Kidney epithelial cell (primary cell): ENCODE measurements at places on chromosomes 2 and 18.

- no peak for DNase-seq
Measured at GRCh38 chr18:32093523-32093922, 1.8 kb downstream of the RNF138 start.

DNA sequence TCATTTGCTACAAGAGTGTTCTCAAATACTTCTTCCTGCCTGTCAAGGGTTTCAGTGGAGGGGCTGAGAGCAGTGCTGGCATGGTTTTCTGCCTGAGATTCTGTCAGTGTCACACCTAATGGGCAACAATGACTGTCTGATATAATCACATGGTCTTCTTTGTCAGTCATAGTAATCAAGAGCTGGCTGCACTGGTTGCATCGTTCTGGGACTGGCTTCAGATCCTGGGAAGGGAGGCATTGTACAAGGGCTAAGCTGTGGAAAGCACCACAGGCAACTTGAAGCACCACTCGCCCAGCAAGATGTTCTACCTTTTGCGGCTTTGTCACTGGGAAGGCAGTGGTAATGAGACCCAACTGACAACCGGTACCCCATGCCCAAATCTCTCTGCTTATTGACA is 19.6 kb downstream of the ALS2 start:
- DNase-seq: no peak

GRCh38 chr2:152359573-152360363 is 24.8 kb downstream of the FMNL2 start:
- no peak for DNase-seq

- DNase-seq: no peak
Measured at GRCh38 chr2:242063850-242064249, 194.3 kb downstream of the RTP5 start.

GRCh38 chr18:57035590-57035989 is 111.3 kb upstream of the BOD1L2 start:
- no peak for DNase-seq

DNA sequence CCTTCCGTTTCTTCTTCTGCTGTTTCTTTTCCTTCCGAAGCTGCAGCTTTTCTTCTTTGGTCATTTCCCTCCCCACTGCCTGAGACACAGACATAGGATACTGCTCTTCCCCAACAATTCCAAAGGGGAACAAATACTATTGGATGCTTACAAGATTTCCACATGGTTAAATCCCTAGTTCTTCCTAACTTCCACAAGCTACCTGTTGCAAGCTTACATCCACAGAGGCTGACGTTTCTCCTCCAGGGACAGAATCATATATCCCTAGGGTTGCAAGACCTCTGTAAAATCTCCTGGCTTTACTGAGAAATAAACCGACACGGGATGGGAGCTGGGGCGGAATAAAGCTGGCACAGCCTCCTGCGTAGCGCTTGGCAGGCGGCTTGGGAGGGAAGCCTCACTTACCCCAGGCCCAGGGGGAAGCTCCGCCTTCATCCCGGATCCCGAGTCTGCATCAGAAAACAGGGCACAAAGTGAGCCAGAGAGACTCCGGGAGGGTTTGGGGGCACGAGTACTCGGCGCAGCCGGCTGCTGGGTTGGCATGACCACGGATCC is 590 bp downstream of the EIF2B4 start:
- no peak for DNase-seq
